ENCODE measurements at places on chromosomes 3 and 15.

GRCh38 chr3:111285184-111285538 is 213.5 kb downstream of the NECTIN3 start:
- no peak for DNase-seq

GRCh38 chr15:46354443-46354842 is 719.6 kb downstream of the SQOR start:
- DNase-seq, result no peak

DNA sequence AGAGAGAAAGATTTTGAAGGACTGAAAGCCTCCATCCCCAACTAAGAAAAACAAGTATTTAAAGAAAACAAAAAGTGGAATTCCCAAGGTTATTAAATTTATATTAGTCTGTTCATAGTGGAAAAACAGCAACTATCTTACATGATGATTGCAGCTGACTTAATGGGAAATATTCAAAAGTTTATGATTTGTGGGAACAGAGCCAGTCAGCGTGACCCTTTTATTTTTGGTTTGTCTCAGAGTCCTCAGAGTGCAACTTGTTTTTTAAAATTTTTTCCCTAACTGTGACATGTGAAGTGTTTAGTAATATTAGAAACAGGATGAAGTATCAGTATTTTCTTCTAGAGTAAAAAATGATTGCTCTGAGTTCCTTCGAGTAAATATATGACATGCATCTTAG is 441.9 kb upstream of the MCTP2 start:
- DNase-seq, result no peak

- DNase-seq, result no peak
Measured at GRCh38 chr15:47157827-47158226, 559.5 kb upstream of the SEMA6D start.

DNA sequence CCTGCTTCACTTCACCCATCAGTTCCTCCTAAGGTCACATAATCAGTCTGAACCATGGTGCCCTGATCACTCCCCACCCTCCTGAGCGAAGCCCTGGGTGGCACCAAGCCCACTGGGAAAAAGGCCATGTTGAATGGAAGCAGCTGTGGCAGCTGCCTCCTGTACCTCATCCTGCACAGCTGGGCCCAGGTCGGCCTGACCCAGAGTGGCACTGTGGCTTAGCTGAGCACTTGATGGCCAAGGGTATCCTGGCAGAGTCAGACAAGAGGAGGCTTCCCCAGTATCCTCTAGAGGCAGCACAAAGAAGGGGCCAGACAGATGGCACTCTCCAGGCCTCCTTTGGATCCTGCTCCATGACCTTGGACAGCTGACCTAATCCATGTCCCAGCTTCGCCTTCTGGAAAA is 68.4 kb downstream of the TLE3 start:
- DNase-seq, result no peak

DNA sequence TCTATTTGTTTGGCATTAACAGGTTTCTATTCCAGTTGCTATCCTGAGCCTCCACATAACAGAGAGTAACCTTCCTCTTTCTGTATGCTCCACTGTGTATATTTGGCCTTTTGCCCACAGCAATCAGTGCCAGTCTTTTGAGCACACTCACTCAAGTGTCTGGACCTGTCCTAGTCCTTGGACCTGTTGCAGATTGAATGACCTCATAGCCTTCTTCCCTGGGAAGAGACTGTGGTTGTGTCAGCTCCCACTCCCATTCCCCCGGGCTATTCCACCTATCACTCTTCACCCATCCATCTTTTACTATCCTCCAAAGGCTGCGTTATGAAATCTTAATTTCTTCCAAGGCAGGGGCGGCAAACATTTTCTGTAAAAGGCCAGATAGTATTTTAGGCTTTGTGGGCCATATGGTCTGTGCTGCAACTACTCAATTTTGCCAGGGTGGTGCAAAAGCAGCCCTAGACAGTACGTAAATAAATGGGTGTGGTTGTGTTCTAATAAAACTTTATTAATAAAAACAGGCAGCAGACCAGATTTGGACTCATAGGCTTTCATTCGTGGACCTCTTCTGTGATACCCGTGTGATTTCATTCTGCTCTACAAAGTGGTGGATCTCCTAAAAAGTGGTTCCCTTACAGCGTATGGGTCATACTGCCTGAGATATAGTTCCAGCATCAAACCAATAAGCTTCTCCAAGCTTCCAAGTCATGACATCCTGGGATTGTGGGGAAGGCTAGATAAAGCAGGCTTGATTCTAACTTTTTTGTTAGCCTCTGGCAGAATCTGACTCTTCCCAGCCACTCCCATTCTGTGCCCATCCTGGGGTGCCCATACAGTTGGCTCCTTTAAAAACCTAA is 57.4 kb downstream of the CDAN1 start:
- DNase-seq, result no peak

- DNase-seq, result no peak
Measured at GRCh38 chr3:110773413-110773954, 298.1 kb upstream of the NECTIN3 start.

DNA sequence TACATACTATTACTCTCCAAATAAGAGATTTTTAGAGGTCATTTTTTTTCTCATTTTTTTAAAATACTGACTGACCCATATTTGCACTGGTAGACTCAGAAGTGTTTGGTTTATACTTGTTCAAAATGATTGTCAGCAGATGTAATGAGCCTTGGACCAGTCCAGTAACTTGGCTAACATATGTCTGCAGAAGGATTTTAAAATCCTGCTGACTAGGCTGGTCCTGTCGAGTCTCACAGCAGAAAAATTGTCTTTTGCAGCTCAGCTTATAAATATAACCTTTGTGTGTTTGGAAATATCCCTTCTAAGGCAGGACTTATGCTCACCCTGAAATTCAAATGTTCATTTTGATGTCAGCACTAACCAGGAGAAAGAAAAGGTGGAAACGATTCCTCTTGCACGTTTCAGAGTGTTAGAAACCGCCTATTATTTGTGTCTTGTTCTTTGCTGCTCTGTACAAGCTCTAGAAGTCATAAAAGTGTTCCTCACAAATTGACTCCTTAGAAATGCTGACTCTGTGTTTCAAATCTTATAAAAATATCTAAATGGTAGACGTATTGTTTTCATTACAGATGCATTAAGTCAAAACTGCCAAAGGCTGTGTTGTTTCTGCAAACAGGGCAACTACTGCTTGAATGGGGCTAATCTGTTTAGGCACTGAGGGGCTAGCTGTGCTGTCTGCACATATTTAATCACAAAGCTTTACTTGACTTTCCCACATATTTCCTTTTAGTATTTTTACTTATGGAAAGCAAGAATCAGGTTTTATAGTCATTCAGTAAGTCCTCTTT is 95.3 kb downstream of the CHL1 start:
- DNase-seq, result no peak

DNA sequence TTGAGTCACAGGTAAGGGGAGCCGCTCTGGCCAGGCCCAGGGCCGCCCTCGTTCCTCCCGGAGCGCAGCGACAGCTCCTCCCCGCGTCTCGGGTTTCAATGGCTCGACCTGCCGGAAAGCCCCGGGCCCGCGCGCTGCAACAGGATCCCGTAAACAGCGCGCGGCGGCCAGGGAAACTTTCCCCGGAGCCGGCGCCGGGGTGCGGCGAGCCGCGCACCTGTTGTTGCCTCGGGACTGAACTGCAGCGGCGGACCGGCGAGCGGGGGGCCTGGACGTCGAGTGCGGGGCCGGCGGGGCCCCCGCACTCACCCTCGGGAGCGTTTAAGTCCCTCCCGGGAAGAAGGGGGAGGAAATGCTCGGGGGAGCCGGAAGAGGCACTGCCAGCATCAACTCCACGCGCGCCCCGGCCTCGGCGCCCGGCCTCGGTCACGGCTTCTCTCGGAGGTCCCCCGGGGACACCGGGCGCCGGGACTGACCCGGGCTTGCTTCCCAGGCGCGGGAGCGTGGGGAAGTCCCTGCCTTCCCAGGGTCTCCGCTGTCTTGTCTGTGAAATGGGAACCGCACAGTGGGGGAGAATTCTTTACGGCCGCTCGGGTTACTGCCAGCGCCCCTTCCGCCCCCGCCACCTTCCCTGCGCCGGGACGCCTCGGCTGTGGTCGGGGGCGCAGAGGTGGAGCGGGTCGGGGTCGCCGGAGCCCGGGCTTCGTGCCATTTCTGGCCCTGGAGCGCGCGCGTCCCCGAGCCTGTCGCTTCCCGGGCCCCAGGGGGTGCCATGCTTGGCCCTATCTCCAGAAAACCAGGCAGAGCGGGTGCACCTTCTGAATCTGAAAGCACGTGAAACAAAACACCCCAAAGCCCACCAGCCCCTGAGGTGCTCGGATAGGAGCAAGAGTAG is 7.5 kb upstream of the PGPEP1L start:
- no peak for DNase-seq

GRCh38 chr3:30319713-30320112 is 286.7 kb upstream of the TGFBR2 start:
- no peak for DNase-seq

GRCh38 chr3:143901105-143901504 is 52.8 kb upstream of the SLC9A9 start:
- no peak for DNase-seq

DNA sequence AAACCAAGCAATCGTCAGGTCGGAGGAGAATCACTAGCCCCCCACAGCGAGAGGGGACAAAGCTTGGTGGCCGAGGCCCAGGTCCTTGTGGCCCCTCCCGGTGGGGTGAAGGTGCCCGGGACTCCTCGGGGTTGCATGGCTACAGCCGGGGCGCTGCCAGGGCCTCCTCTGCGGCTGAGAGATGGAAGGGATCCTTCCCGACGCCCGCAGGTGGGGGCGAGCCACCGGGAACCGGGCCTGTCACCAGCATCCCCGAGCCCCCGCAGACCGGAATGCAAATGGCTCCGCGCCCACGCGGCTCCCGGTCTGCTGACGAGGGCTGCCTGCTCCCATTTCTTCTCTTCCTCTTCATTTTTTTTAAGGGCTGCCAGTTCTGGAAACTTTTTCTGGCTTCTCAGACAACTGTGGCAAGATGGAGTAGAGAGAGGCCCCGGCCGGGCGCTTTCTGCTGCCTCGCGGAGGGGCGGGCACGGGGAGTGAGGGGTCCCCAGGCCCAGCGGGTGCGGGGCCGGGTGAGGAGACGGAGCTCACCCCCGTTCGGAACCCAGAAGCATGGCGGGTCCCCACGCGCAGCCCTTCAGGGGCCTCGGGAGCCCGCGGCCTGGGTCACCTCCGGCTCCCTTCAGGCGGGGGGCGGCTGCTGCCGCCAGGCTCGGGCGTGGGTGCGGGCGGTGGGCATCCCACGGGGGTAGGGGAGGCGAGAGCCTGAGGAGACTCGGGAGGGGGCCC is 27.5 kb downstream of the MELTF start:
- no peak for DNase-seq

- DNase-seq, result no peak
Measured at GRCh38 chr3:31571325-31571724, 38.6 kb downstream of the STT3B start.

DNA sequence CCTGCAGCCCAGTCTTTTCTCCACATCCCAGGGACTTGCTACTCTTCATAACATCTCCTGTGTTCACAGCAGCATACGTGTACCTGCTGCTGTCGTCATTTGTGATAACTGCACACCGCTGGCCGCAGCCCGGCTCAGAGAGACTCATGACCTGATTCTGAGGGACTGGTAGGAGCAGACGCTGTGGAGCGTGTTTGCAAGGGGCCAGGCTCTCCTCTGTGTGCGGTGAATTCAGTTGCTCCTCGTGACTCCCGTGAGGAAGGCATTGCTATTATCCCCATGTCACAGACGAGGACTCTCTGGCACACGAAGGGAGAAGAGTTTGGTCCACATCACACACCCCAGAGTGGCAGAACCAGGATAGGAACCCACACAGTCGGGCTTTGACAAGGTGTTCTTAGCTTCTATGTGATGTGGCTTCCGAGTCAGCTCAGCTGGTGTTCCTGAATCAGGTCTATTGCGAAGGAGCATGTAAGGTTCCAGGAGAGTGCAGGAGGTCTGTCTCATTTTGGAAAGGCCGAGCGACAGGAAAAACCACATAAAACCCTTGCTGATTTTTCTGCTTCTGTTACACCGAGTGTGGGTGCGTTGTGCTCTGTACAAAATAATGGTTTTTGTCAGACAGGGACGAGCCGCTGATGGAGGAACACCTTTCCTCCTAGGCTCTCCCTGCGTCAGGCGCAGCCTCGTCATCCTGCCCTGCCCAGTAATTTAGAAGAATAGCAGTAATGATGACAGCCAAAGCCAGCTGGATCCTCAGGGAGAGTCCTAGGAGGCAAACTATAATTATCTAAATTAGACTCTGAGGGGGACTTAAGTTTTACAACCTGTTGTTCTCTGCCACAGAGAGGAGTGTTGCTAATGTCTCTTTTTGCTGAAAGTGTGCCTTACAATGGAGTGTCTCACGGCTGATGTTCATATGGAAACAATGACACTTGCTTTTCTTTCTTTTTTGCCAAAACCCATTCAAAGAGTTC is 157.5 kb upstream of the RGMA start:
- DNase-seq, result no peak

DNA sequence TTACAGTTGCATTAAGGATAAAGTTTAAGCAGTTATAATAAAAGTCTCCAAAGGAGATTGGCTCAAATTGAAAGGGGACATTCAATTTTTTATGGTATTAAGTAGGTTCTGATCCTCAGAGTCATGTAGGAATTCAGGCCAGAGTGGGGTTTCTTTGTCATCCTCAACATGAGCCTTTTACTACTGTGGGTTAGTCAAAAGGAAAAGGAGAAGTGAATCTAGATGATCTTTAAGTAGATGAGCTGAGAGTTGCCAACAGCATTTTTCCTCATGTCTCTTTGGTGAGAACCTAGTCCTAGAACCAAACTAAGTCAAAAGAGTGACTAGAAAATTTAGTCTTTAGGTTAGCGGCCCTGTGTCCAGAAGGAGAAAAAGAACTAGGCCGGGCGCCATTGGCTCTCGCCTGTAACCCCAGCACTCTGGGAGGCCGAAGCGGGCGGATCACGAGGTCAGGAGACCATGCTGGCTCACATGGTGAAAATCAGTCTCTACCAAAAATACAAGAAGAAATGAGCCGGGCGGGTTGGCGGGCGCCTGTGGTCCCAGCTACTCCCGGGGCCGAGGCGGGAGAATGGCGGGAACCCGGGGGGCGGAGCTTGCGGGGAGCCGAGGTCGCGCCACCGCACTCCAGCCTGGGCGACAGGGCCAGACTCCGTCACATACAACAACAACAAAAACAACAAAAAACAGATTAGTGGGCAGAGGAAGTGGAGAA is 4.2 kb upstream of the CHL1 start:
- DNase-seq, result no peak

GRCh38 chr3:134186391-134186790 is 64.3 kb downstream of the RYK start:
- DNase-seq, result no peak

DNA sequence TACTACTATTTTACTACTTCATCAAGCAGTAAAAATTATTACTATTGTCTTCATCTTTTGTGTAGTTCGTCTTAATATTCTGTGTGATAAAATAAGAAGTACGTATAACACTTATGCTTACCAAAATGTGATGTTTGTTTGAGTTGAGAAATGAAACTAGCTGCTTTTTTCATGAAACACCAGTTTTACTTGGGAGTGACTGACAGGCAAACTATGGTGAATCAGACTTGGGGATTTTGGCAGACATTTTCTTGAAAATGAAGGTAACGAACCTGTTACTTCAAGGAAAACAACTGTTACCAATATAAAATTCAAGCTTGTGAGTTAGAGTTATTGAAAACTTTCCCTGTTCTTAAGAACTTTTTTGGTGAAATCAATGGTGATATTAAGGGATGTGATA is 10.3 kb downstream of the U2SURP start:
- no peak for DNase-seq
